ENCODE measurements at places on chromosomes 1 and 21. TPM values are rescaled to one million over a fixed set of nuclear protein-coding genes. Genes with fewer than 3 reads are reported as not detected.

MAP3K21 gene
- 0.44 TPM for total RNA-seq

EFCAB14 gene
- 85.1 TPM for total RNA-seq

CBS gene
- 49.5 TPM for total RNA-seq

SUMO3 gene
- 98.8 TPM for total RNA-seq

KCNA3 gene
- total RNA-seq, result 49.0 TPM

DCST1 gene
- total RNA-seq, result not detected

IGSF3 gene
- total RNA-seq, result 0.11 TPM

OLFML3 gene
- total RNA-seq, result 0.42 TPM

DNA sequence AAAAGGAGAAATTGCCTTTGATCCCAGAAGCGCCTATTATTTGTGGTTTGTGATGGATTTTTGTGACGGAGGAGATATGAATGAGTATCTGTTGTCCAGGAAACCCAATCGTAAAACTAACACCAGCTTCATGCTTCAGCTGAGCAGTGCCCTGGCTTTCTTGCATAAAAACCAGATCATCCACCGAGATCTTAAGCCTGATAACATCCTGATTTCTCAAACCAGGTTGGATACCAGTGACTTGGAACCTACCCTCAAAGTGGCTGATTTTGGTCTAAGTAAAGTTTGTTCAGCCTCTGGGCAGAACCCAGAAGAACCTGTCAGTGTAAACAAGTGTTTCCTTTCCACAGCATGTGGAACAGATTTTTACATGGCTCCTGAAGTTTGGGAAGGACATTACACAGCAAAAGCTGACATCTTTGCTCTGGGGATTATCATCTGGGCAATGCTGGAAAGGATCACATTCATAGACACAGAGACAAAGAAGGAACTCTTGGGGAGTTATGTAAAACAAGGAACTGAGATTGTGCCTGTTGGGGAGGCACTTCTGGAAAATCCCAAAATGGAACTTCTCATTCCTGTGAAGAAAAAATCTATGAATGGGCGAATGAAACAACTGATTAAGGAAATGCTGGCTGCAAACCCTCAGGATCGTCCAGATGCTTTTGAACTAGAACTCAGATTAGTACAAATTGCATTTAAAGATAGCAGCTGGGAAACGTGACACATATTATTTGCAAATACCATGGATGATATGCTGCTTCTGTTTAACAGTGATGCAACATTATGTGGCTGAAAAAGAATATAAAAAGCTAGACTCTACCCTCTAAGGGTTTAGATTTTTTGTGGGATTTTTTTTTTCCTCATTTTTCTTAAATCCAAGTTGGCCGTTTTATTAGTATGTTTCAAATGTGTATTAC lies 10.5 kb downstream of the PDIK1L start:
- no peak overlapping the region for H3K4me3 ChIP-seq
- H3K27ac ChIP-seq, result no peak overlapping the region
- peaks cover 60% of the 10 kb centered on the region for H3K36me3 ChIP-seq

- H3K36me3 ChIP-seq, result peaks cover 12% of the 10 kb centered on the region
- no peaks in the 10 kb centered on the region for H3K27me3 ChIP-seq
- H3K4me3 ChIP-seq, result no peak overlapping the region
- H3K27ac ChIP-seq, result no peak overlapping the region
Observed at GRCh38 chr1:119188926-119189325, 48.5 kb upstream of the WARS2 start.

GRCh38 chr1:156463874-156464273 lies 36.7 kb downstream of the MEF2D start:
- peaks cover 21% of the 10 kb centered on the region for H3K36me3 ChIP-seq
- no peaks in the 10 kb centered on the region for H3K27me3 ChIP-seq

DNA sequence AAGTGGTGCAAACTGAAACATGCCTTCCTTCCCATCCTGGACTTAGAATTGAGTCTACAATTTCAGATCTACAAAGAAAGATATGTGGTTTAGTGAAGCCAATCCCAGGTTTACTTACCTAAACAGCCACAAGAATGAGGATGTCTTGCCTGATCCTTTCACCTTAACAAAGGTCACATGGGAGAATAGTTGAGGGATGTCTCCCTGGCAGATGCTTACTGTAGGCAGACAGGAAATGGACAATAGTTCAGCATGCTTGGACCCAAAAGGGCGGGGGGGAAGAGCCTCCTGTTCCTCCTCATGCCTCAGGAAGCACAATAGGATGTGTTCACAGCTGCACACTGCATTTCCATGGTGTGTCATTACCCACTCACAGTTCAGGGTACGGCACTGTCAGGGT lies 492.7 kb upstream of the USP24 start:
- DNase-seq, result no peak
- no peaks in the 10 kb centered on the region for H3K27me3 ChIP-seq
- H3K27ac ChIP-seq, result no peak overlapping the region
- no peak overlapping the region for H3K4me3 ChIP-seq
- H3K4me1 ChIP-seq, result no peaks in the 10 kb centered on the region

- H3K4me1 ChIP-seq, result peaks cover 17% of the 10 kb centered on the region
- no peaks in the 10 kb centered on the region for H3K27me3 ChIP-seq
- H3K4me3 ChIP-seq, result no peak overlapping the region
Observed at GRCh38 chr1:153655333-153655732, 3.2 kb upstream of the SNAPIN start.

Data from activated CD8-positive, alpha-beta T cell treated with anti-CD3 and anti-CD28 coated beads, Interleukin-2, amount 10 ng/mL, durations not matched to agents 7 days and 5 days (primary cell).